Caki2 (cell line): ENCODE measurements at places on chromosomes 5 and 9. TPM values are rescaled to one million over a fixed set of nuclear protein-coding genes. Genes with fewer than 3 reads are reported as not detected.

DNA sequence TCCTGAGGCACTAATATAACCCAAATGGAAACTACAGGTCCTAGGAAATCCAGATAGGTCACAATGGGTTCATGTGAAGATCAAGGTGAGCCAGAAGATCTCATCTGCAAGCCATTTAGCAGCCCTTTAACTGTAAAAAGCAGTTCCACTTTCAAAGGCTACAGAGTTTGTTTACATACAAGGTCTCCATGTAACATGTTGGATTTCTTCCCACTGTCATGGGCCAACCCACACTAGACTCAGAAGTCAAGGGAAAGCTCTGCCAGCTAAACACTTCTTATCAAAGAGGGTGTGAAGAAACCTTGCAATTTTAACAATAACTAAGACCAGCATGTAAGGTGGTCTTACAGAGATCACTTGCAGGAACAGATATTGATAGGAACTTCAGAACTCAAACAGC is 3.8 kb upstream of the CTNNAL1 start:
- DNase-seq: no peak

DNA sequence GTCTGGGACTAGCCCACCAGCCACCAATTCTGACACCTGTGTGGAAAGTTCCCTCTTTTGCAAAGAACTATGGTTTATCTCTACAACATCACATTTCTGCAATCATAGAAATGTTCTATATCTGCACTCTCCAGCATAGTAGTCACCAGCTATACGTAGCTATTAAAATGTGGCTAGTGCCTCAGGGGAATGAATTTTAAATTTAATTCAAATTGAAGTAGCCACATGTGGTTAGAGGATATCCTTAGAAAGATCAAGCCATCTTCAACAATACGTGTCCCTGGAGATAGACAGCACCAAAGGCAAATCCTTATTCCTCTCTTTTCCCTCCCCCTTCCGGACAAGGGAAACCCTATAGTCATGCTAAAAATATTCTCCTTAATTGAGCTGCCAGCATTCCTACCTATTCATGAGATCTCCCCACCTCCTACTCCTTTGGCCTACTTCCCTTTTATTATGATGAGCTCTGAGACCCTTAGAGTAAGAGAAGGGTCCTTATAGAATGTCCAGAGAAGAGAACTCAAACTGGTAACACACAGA is 11.1 kb downstream of the LCP2 start:
- no peak for DNase-seq

DNA sequence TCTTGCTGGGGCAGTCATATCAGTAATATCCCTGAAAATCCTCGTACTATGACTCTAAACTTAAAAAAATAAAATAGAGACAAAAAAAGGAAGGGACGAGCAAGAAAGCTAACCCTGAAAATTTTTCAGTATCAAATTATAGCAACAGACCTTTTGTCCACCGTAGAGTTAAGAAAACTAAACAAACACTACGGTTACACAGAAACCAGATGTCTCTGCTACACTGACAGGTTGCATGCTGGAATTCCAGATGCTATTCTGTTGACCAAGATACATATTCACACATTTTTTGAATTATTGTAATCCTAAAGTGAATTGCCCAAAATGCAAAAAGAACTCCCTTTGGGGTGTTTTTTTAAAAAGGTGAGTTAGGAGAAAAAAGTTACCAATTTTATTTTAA is 66.9 kb upstream of the SELENOP start:
- DNase-seq: no peak

GRCh38 chr5:159975462-159976019 is 33.4 kb upstream of the TTC1 start:
- DNase-seq: peak; percentile 93

GRCh38 chr9:84061613-84062193 is 81.1 kb downstream of the RMI1 start:
- no peak for DNase-seq

DNA sequence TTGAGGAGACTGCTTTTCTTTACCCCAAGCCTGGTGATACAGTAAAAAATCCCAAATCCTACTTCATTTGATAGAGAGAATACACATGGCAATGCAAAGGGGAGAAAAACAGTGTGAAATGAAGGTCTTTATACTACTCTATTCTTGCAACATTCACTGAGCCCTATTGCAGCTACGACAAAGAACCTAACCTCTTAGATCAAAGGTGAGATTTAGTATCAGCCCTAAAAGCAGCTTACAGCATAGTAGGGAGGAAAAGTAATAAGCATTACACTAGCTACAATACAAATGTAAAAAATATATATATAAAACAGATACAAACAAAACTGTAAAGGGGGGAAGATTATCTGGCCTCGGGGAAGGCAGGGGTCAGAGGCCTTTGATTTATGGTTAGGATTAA is 147.1 kb downstream of the MAPKAP1 start:
- no peak for DNase-seq

DNA sequence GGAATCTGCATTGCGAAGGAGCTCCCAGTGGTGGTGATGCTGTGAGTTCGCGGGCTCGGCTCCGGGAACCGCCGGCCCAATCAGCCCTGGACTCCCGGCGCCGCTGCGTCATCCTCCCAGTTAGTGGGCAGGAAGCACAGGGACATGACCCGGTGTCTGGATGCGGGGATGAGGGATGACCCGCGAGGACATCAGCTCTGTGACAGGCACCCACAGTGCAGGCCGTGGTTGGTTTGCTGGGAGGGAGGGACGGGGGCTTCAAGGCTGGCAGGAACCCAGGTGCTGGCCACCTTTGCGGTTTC is 996 bp downstream of the NXNL2 start:
- DNase-seq: peak; percentile 38

DNA sequence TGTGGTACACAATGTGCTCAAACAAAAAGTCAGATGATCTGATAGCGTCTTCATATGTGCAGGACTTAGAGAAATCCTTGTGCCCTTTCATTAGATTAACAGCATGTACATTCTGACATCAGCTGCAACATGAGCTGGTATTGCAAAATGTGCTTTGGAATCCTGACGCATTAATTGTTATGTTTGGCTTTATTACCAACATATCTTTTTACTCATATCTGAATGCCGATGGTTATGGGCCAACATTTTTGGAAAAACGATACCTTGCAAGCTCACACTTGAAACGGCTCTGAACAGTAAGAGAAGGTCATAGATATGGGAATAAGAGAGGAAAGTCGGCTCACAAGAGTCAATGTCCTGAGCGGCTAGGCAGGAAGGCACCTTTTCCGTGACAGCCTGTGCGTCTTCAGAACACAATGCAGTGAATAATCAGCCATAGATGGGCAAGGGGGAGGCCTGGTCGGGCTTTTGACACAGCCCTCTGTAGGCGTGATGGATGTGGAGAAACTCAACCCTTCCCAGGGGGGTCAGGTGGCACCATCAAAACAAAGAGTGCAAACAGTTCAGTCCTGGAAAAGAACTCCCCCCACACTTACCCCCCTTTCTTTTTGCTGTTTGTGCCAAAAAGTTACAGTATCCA is 36.4 kb upstream of the GAS1 start:
- DNase-seq: no peak

DNA sequence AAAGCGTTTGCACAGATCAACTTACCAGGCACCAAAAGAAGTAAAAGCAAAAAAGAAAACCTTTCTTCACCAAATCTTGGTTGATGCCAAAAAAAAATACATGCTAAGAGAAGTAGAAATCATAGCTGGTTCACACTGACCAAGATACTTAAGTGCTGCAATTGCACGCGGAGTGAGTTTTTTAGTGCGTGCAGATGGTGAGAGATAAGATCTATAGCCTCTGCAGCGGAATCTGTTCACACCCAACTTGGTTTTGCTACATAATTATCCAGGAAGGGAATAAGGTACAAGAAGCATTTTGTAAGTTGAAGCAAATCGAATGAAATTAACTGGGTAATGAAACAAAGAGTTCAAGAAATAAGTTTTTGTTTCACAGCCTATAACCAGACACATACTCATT is 36.4 kb upstream of the CCDC152 start:
- no peak for DNase-seq

DNA sequence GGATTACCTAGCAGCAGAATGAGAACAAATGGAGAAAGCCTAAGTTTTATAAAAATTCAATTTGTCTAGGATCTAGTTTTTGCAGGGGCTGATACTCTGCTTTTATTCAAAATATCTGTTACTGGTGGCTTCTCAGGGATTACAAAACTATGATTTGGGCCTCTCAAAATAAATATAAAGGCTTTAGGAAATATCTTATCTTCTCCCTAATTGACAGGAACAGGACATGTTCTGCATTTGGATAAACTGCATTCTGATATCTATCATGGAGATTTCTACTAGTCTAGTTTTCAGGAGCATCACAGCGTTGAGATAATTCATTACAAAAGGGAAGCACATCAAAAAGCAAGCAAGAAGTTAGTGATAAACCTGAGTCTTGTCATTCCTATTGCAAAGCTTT is 127.1 kb upstream of the ITGA1 start:
- DNase-seq: no peak

- DNase-seq: no peak
Observed at GRCh38 chr5:124457101-124457500, 289.3 kb downstream of the ZNF608 start.

GRCh38 chr5:36478646-36479317 is 127.6 kb upstream of the SLC1A3 start:
- DNase-seq: no peak

DNA sequence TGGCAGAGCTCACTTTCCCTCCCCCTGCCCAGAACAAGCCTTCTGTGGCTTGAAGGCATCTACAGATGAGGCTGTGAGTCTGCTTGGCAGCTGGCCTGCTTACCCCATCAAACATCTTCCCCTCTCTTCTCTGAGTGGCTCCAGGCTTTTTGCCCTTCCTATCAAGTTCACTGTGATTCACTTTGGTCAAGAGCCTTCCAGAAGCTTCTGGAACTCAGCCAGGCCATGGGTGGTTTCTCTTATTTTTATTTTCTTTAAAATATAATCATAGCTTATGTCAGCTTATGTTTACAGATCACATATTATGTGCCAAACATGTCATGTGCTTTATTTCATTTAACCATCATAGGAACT is 267.0 kb downstream of the SEC61B start:
- no peak for DNase-seq

- no peak for DNase-seq
Observed at GRCh38 chr5:93438124-93438523, 142.9 kb downstream of the NR2F1-AS1 start.

DNA sequence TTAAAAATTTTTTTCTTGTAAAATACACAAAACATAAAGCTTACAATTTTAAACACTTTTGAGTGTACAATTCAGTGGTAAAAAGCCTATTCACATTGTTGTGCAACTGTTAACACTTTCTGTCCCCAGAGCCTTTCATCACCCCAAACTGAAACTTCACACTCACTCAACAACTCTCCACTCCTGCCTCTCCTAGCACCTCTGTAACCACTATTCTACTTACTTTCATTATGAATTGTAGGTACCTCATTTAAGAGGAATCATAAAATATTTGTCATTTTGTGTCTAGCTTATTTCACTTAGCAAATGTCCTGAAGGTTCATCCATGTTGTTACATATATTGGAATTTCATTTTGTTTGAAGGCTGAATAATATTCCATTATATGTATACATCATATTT is 4.3 kb upstream of the ZNF510 start:
- no peak for DNase-seq

DNA sequence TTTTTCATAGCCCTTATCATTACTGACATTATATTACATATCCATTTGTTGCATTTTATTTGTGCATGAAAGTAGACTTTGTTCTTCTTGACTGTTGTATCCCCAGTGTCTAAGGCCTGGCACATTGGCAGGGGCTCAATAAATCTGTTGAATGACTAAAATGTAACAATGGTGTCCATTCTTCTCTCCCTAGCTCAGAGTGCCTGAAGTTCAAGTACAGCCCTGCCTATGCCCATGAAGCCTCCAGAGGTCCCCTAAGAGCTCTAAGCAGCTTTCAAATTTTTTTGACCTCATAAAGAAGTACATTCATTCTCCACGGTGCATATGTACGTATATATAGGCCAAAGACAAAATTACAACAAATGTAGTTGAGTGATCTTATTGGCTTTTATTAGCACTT is 4.2 kb upstream of the BSPRY start:
- no peak for DNase-seq

GRCh38 chr9:2623288-2624050 is 1.9 kb downstream of the VLDLR start:
- DNase-seq: peak; percentile 92

- DNase-seq: no peak
Observed at GRCh38 chr9:113569472-113570060, 106.0 kb downstream of the RGS3 start.

DNA sequence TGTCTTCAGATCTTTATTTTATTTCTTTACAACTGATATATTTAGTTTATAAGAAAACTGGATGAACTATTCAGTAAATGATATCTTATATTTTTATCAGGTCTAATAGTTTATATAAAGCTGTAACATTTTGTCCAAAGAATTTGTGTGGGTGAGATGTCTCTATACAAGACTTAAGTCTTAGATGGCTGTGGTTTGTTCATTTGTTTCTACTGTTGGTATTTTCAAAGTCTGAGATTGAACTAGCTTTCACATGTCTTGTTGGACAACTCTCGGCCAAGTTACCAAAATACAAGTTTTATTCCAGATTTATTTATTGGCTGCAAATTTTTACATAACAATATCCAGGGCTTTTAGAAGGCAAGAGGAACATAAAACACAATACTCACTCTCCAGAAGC is 286.0 kb downstream of the NR2F1-AS1 start:
- no peak for DNase-seq

GRCh38 chr5:7755958-7756357 is 95.0 kb downstream of the CFAP90 start:
- no peak for DNase-seq

DNA sequence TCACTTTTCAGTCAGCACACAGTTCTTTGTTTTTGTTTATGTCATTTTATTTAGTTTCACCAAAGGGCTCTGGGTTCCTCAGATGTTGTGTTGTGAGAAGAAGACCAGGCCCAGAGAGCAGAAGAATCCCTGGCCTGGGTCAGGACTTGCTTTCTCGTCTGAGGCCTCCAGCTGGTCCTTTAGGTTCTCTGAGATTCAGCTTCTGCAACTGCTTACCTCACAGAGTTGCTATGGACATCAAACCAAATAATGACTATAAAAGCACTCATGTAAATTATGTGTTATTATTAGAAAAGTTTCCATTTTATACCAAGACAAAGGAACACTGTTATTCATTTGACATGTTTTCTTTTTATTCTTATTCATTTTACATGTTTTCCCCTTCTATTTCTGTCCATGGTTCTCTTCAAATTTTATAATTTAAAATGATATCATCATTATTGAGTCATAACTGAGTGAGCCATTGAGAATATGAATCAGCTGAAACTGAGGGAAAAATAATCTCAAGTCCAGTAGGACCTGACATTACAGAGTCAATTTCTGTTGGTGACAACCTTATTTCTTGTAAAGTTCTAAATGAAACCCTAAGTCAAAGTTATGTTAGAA is 44.0 kb upstream of the GLRX start:
- DNase-seq: no peak

SHISAL2B gene
- not detected in 2 replicates for total RNA-seq

CENPP gene
- 0.90 and 3.6 TPM in 2 replicates for total RNA-seq

CCDC192 gene
- total RNA-seq: not detected in 2 replicates

TNFSF15 gene
- 0.07 and 0.98 TPM in 2 replicates for total RNA-seq

PCDHGA7 gene
- not detected in 2 replicates for total RNA-seq

NLN gene
- 51.3 and 61.0 TPM in 2 replicates for total RNA-seq

MINAR2 gene
- total RNA-seq: not detected in 2 replicates

EIF4E1B gene
- total RNA-seq: not detected in 2 replicates

GLRA1 gene
- not detected in 2 replicates for total RNA-seq

PCDH12 gene
- total RNA-seq: not detected in 2 replicates

GABRA6 gene
- total RNA-seq: not detected in 2 replicates

SPATA6L gene
- total RNA-seq: 0.20 and 4.4 TPM in 2 replicates

PKD2L2 gene
- total RNA-seq: not detected in 2 replicates

TMEM252 gene
- not detected in 2 replicates for total RNA-seq
